ENCODE measurements at places on chromosomes 7 and 10.

GRCh38 chr7:153524070-153524601 is 528.1 kb upstream of the DPP6 start:
- DNase-seq: no peak
- H3K36me3 ChIP-seq: no peaks in the 10 kb centered on the region
- no peaks in the 10 kb centered on the region for H3K4me1 ChIP-seq
- no peak overlapping the region for H3K4me3 ChIP-seq
- no peak overlapping the region for H3K27ac ChIP-seq
- H3K27me3 ChIP-seq: no peaks in the 10 kb centered on the region

- H3K4me1 ChIP-seq: no peaks in the 10 kb centered on the region
- no peak overlapping the region for H3K27ac ChIP-seq
- no peak for DNase-seq
Measured at GRCh38 chr7:14292737-14293136, 303.3 kb upstream of the ETV1 start.

DNA sequence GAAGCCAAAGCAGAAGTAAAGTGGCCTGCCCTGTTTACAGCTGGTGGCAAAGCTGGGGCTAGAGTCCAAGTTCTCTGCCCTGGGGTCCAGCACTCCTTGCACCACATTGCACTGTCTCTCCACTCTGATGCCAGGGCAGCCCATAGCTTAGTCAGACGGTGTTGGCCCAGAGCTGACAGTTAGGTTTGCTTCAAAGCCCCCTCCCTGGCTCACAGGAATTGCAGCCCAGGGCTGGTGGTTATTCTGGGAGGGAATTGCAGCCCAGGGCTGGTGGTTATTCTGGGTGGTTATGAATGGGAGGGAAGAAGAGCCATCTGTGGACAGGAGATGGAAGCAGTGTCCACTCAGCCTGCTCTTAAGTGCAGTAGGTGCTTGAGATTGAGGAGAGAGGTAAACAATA is 88.9 kb downstream of the SCRN1 start:
- no peaks in the 10 kb centered on the region for H3K27me3 ChIP-seq
- DNase-seq: peak; percentile 28
- H3K4me1 ChIP-seq: no peaks in the 10 kb centered on the region
- no peak overlapping the region for H3K4me3 ChIP-seq
- H3K27ac ChIP-seq: no peak overlapping the region
- no peaks in the 10 kb centered on the region for H3K36me3 ChIP-seq

GRCh38 chr7:151046603-151047573 is 1.4 kb upstream of the ASIC3 start:
- no peaks in the 10 kb centered on the region for H3K27me3 ChIP-seq
- no peaks in the 10 kb centered on the region for H3K36me3 ChIP-seq
- no peak overlapping the region for H3K27ac ChIP-seq
- peaks cover 27% of the 10 kb centered on the region for H3K4me1 ChIP-seq
- DNase-seq: no peak

DNA sequence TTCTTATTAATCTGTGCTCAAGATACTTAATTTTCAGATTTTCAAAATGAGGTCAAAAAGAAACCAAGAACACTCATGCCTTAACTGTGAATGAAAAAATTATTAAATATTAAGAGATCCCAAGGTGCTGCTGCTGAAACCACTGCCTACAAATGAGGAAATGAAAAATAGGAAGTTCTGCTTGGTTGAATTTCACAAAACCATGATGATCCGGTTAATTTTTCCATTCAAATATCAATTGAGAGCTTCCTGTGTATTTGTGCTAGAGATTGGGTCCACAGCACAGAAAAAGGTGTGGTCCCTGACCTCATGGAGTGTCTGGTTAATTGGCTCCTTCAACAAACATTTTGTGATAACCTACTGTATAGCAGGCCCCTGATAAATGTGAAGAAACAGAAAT is 132.7 kb upstream of the YAE1 start:
- H3K27me3 ChIP-seq: no peaks in the 10 kb centered on the region
- H3K4me3 ChIP-seq: no peak overlapping the region
- no peaks in the 10 kb centered on the region for H3K36me3 ChIP-seq
- H3K4me1 ChIP-seq: no peaks in the 10 kb centered on the region
- DNase-seq: no peak

DNA sequence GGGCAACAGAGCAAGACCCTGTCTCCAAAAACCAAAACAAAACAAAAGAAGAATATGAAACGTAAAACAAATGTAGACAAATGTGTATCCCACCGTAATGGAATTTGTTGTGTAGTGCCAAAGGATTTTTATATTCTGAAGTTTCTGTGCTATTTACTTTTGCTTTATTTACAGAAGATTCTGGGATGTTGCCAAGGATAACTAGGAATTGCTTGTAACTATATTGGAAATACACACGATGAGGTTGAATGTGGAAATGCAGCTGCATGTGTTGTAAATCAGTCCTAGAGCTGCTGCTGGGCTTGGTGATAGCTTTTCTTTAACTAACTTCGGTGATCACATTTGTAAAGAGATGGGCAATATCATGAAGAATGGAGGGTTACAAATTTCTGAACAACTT is 39.5 kb downstream of the GALNT17 start:
- H3K4me1 ChIP-seq: no peaks in the 10 kb centered on the region
- no peak for DNase-seq
- H3K4me3 ChIP-seq: no peak overlapping the region
- H3K36me3 ChIP-seq: no peaks in the 10 kb centered on the region
- H3K27me3 ChIP-seq: no peaks in the 10 kb centered on the region
- no peak overlapping the region for H3K27ac ChIP-seq

DNA sequence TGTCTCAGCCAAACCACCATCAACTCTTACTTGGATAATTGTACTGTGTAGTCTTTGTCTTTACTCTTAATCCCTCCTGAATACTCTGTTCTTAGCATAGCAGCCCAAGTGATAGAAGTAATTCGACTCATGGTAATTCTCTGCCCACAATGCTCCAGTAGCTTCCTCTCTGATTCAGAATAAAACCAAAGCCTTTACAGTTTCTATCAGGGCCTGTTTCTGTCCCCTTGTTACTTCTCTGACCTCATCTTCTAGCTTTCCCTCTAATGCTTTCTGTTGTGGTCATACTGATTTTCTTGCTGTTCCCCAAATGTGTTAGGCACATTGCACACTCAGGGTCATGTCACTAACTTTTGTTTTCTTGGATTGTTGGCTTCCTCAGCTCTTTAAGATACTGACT is 8.0 kb downstream of the ZNF518A start:
- H3K4me1 ChIP-seq: no peaks in the 10 kb centered on the region
- no peak overlapping the region for H3K27ac ChIP-seq
- no peak overlapping the region for H3K4me3 ChIP-seq
- no peak for DNase-seq
- H3K36me3 ChIP-seq: peaks cover 36% of the 10 kb centered on the region
- no peaks in the 10 kb centered on the region for H3K27me3 ChIP-seq

DNA sequence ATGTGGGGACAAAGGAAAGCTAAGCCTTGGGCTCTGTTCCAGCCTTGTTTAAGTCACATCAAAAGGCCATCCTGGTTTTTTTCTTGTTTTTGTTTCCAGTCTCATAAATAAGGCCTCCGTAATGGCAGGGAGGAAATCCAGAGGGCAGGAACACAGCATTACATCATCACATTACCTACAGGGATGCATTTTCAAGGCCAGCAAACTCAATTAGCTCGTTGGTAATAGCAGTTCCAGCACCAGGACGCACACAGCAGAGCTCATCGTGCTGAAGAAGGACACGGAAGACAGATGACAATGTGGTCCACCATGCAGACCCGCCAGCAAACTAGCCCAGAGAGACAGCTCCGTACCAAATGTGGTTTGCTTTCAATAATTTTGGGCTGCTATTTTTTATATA is 1209.2 kb downstream of the TYW1 start:
- H3K36me3 ChIP-seq: no peaks in the 10 kb centered on the region
- no peak overlapping the region for H3K27ac ChIP-seq
- no peak overlapping the region for H3K4me3 ChIP-seq
- no peaks in the 10 kb centered on the region for H3K27me3 ChIP-seq

- no peaks in the 10 kb centered on the region for H3K36me3 ChIP-seq
- H3K27me3 ChIP-seq: no peaks in the 10 kb centered on the region
- H3K27ac ChIP-seq: no peak overlapping the region
- DNase-seq: no peak
- H3K4me3 ChIP-seq: no peak overlapping the region
- H3K4me1 ChIP-seq: no peaks in the 10 kb centered on the region
Measured at GRCh38 chr7:94440451-94441039, 45.9 kb downstream of the COL1A2 start.

DNA sequence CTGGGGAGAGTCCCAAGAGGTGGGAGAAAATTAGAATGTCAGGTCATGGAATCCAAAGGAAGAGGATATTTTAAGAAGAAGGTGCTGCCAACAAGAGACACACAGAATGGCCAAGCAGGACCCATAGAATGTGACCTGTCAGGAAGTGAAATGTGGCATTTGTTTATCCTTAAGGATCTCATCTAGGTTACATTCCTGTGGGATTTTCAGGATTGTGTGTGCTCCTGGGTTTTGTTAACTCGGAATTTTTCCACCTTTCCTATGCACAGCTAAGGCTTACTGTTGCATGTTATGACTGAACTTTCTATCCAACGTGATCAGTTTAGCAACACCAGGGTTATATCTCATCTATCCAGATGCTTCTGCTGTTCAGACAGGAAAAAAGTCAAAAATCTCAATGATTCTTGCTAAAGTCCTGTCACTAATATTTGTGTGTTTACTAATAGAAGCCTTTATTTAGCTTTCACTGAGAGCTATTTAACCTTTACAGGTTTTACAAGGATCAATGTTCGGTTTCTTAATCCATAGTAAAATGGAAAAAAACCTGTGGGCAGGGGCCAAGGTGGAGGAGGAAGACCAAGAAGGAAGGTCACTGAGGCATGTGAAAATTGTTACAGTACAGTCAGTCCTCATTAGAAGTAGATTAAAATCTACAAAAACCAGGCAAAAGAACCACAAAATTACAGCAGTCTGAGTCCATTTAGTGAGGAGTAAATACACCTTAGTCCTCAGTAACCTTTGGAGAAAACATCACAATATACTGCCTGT is 437.8 kb upstream of the NPVF start:
- peaks cover 68% of the 10 kb centered on the region for H3K4me1 ChIP-seq
- no peaks in the 10 kb centered on the region for H3K36me3 ChIP-seq
- H3K27ac ChIP-seq: peak overlapping the region; percentile 53
- no peak overlapping the region for H3K4me3 ChIP-seq
- H3K27me3 ChIP-seq: no peaks in the 10 kb centered on the region

DNA sequence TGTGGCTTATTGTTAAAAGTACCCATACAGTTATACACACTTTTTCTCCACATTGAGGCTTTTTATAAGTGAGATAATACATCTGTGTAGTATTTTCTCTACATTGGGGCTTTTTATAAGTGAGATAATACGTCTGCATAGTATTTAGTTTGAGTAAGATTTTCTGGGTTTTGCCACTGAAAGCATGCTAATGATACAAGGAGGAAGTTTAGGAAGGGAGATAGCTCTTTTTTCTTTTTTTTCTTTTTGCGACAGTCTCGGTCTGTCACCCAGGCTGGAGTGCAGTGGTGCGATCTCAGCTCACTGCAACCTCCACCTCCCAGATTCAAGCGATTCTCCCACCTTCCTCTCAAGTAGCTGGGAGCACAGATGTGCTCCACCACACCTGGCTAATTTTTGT is 13.3 kb downstream of the FAM107B start:
- H3K27me3 ChIP-seq: no peaks in the 10 kb centered on the region
- DNase-seq: no peak
- no peak overlapping the region for H3K4me3 ChIP-seq
- no peak overlapping the region for H3K27ac ChIP-seq
- H3K4me1 ChIP-seq: no peaks in the 10 kb centered on the region

DNA sequence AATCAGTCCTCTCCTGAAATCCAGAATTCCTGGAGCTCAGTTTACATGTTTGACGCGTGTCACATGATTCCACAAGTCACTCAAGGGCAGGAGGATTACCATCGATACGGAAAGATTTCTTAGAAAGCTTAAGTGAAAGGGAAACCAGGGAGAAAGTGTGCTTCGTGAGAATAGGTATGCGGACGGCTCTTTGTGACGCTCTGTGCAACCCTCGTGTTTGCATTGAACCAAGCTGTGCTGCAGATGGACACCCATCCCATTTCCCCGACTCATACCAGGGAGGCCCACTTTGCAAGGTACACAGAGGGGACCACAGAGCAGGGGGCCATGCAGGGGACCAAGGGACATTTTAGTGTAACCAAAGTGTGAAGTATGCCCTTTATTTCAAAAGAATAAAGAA is 43.2 kb downstream of the IKZF1 start:
- no peaks in the 10 kb centered on the region for H3K4me1 ChIP-seq
- H3K36me3 ChIP-seq: no peaks in the 10 kb centered on the region
- no peak overlapping the region for H3K4me3 ChIP-seq

- no peak for DNase-seq
- no peaks in the 10 kb centered on the region for H3K36me3 ChIP-seq
- no peak overlapping the region for H3K4me3 ChIP-seq
- no peak overlapping the region for H3K27ac ChIP-seq
Measured at GRCh38 chr7:108062250-108063014, 59.5 kb upstream of the LAMB1 start.

- no peaks in the 10 kb centered on the region for H3K27me3 ChIP-seq
- no peak for DNase-seq
- H3K4me1 ChIP-seq: peaks cover 46% of the 10 kb centered on the region
- no peak overlapping the region for H3K4me3 ChIP-seq
Measured at GRCh38 chr10:78565841-78566240, 502.9 kb upstream of the ZMIZ1 start.

DNA sequence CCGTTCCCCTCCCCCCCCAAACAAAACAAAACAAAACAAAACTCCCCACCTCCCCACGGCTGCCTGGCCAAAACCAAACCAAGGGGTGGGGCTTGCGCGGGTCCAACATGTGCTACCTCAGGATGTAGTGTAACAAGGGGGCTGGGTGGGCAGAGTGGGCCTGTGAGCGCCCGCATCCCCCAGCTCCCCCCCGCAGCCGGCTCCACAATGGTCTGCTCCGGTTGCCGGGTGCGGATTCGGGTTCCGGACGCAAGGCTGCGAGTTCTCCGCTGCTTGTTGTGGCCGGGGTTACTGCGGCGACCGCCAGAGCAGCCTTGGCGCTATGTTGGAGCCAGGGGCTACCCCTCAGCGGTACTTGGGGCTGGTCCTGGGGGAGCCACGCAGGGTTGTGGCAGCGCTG is 4.9 kb downstream of the C10orf143 start:
- H3K27ac ChIP-seq: no peak overlapping the region
- no peak overlapping the region for H3K4me3 ChIP-seq
- H3K36me3 ChIP-seq: no peaks in the 10 kb centered on the region
- H3K27me3 ChIP-seq: no peaks in the 10 kb centered on the region
- H3K4me1 ChIP-seq: peaks cover 14% of the 10 kb centered on the region

- H3K4me1 ChIP-seq: peaks cover 31% of the 10 kb centered on the region
- no peak overlapping the region for H3K4me3 ChIP-seq
- DNase-seq: no peak
- H3K27ac ChIP-seq: no peak overlapping the region
- H3K27me3 ChIP-seq: no peaks in the 10 kb centered on the region
- no peaks in the 10 kb centered on the region for H3K36me3 ChIP-seq
Measured at GRCh38 chr7:116399819-116400218, 99.7 kb upstream of the CAV2 start.

All from vagina (tissue), 2 donors.